ENCODE measurements at places on chromosomes 6 and 20.

- DNase-seq, result peak; percentile 25
Measured at GRCh38 chr20:25058847-25059810, 1.2 kb upstream of the ACSS1 start.

DNA sequence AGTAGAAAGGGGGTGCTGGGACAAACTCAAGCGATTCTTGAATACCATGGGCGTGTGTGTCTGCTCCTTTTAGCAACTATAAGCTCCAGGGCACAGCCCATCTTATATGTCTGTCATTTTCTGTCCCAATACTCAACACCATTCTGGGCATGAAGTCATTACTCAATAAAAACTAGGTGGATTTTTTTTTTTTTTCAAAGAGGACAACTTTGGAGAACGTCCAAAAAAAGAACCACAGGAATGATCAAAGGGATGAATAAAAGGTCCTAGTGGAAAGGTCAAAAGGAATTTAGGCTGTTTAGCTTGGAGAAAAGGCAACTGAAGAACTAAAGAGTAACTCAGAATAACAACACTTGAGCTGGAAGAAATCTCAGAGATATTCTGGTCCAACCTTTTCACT lies 24.4 kb downstream of the UQCC1 start:
- no peak for DNase-seq

GRCh38 chr6:138245751-138246150 lies 27.5 kb upstream of the PBOV1 start:
- DNase-seq, result no peak

DNA sequence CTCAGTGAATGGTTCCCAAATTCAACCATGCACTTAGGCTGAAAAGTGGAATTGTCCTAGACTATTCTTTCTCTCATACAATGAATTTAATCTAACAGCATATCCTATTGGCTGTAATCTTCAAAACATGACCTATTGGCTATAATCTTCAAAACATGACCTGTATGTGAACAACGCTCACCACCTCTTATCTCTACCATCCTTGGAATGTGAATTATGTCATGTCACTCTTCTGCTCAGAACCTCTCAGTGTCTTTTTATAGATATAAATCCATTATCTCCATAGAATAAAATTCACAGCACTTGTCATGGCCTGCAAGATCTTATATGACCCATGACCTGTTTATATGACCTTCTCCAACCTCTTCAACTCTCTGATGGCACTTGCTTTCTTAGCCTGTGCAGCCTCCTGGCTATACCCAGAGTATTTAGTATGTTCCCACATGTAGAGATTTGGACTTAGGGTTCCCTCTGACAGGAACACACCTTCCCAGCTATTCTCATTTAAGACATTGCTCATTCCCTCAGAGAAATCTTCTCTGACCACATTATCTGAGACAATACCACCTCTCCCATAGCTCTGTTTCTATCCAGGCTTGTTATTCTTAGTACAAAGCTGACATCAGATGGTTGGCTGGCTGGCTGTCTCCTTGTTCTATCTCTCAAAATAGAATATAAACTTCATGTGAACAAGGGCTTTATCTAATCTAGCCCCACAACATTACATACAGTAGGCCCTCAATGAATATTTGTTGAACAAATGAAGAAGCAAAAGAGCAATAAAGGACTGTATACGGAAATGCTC lies 275.0 kb upstream of the PREP start:
- no peak for DNase-seq

DNA sequence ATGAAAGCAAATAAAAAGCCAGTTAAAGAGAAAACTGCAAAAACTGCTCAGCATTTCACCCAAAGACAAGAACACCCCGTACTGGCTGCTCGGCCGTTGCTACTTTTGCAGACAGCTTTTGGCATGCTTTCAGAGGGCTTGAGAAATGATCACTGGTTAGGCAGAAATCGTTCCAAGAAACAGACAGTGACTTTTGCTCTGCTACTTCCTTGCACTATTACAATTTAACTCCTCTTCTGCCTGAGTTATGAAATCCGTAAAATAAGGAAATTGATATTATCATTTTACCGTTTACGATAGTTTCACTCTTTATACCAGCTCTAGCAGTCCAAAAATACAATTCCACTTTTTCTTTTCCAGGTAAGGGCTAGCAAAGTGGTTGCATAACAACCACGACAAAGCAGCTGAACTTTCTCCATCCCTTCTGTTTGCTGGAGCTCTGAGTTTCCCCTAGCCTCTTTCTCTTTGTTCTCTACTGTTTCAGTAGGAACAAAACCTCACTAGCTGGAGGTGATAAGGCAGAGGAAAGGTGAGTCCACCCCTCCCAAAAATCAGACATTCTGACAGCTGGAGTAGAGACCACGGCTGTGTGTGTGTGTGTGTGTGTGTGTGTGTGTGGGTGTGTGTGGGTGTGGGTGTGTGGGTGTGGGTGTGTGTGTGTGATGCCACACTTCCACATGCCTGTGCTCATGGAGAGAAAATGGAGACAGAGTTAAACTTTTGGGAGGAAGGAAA lies 191.8 kb upstream of the RREB1 start:
- DNase-seq, result no peak

DNA sequence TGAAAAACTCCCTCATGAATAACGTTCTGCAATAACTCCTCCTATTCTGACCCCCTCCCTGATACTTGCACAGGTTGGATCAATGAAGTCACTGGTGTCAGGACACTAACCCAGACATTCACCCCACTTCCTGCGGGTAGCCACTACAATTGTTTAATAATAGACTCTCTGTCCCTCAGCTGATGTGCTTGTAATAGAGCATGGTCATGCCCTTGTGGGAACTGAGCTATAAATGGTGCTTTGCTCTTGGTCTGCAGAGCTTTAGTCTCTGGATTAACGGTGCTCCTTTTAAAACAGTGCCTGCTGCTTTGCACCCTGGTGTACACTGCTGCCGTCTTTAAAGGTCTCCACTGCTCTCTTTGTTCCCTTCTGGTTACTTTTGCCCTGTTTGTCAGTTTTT lies 127.3 kb downstream of the BACH2 start:
- no peak for DNase-seq

GRCh38 chr20:21315138-21315537 lies 12.0 kb downstream of the XRN2 start:
- peak; percentile 33 for DNase-seq

GRCh38 chr6:7138046-7138531 lies 30.3 kb downstream of the RREB1 start:
- DNase-seq, result peak; percentile 63

- DNase-seq, result peak; percentile 45
Measured at GRCh38 chr20:46368902-46369268, 37.5 kb downstream of the ELMO2 start.

DNA sequence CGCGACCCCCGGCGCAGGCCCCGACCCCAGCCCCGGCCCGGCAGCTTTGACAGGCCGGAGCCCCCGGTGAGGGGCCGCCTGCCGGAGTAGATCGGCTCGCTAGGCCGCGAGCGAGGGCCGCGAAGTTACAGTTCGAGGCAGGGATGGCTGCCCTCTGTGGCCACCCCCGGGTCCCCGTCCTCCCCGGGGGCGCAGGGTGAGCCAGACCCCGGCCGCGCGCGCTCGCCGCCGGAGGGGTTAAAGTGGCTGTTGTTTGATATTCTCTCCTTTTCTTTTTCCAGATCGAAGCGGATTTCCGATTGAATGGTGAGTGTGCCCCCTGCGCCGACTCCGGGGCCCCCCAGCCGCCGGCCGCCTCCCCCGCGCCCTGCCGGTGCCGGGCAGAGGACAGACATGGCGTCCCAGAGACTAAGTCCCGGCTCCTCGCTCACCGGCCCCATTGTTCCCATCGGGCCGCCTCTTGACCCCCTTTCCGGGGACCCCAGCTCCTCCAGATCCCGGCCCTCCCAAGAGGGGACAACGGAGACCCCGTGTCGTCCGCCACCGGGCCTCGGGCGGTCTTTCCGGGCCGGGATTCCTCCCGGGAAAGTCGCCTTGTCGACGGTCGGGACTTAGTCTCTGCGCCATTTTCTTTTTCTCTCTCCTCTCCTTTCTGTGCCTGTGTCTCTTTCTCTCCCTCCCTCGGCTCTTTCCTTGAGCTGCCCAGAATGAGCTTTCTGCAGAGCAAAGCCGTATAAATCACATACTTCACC lies 704 bp downstream of the TOP1 start:
- peak; percentile 49 for DNase-seq

DNA sequence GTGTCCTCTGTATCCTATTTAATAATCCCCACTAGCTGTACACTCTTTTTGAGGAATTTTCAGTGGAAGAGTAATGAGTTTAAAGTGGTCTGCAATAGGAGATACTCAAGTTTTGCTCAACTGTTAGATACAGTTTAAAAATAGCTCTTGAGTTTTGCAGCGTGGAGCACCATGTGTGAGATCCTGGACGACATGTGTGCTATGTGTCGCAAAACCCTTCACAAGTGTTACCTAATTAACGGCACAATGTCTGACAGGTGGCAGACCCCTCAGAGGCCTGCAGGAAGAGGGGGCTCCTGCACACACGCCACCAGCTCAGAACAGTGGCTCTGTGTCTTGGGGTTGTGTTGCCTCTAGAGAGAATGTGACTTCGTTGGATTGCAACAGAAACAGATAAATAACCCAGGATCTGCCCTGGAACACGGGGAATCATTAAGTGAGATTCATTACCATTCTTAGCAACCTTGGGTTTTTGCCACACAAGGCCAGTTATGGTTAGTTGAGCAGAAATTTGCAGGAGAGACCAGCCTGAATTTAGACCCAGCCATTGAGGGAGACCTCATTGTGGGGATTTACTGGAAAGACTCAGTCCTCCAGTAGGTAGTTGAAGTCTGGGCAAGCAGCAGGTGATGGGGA lies 73.8 kb downstream of the SASH1 start:
- DNase-seq, result no peak

GRCh38 chr20:61630391-61630650 lies 378.3 kb downstream of the CDH4 start:
- no peak for DNase-seq

GRCh38 chr6:137776786-137777686 lies 90.0 kb upstream of the TNFAIP3 start:
- no peak for DNase-seq

Data from erythroblast (primary cell).